ENCODE measurements at places on chromosomes 1 and 21.

DNA sequence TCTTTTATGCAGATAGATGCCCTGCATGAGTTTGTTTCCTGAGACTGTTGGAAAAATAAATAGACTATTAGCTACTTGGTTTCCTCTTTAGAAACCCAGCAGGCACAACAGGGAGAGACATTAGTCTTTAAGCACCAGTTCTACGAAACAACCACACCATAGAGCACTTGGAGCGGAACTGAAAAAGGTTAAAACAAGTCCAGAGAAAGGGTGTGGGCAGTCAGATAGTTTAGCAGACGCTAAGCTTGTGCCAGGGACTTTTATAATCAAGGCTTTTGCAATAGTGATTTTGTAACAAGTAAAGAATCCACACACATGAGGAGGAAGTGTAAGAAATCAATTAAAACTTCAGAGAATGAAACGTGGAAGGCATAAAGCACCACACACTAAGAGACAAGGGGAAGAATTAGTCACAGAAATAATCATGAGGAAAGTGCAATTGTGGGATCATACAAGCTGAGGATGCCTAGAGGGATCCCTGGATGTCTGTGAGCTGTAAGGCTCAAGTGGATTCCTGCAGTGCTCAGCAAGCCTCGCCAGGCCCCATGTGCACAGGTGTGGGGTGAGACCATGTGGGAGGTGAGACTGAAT is 37.8 kb upstream of the TLR5 start:
- DNase-seq, result no peak

- DNase-seq, result no peak
These were observed 3.8 kb downstream of the NMNAT2 start for GRCh38 chr1:183414365-183414764.

- DNase-seq, result no peak
These were observed 36.6 kb downstream of the ACP6 start for GRCh38 chr1:147633759-147634158.

DNA sequence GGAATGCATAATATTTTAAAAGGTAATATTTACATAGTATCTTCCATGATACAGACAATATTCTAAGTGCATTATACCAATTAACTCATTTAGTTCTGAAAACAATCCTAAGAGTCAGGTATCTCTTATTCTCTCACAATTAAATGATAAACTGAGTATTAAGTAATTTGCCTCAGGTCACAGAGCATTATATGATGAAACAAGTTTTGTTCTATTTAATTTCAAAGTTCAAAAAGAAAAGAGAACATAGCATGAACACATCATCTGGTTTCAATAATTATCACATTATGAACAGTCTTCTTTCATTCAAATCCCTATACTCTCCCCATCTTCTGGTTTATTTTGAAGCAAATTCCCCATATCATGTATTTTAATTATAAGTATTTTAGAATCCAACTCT is 927.5 kb downstream of the ADGRL2 start:
- no peak for DNase-seq

- DNase-seq, result no peak
These were observed 742.6 kb upstream of the CXADR start for GRCh38 chr21:16770266-16770665.

- no peak for DNase-seq
These were observed 497.2 kb upstream of the PKN2 start for GRCh38 chr1:88186911-88187310.

- no peak for DNase-seq
These were observed 53.3 kb downstream of the SPATA6 start for GRCh38 chr1:48418742-48419141.

- no peak for DNase-seq
These were observed 115.7 kb downstream of the CENPF start for GRCh38 chr1:214718724-214719123.

GRCh38 chr1:171611306-171611705 is 10.7 kb upstream of the MYOCOS start:
- DNase-seq, result no peak

GRCh38 chr1:79082233-79082632 is 75.7 kb upstream of the ADGRL4 start:
- DNase-seq, result no peak

- no peak for DNase-seq
These were observed 498.5 kb downstream of the NUF2 start for GRCh38 chr1:163820226-163820625.

- no peak for DNase-seq
These were observed 684 bp downstream of the IFI16 start for GRCh38 chr1:159010391-159010790.

DNA sequence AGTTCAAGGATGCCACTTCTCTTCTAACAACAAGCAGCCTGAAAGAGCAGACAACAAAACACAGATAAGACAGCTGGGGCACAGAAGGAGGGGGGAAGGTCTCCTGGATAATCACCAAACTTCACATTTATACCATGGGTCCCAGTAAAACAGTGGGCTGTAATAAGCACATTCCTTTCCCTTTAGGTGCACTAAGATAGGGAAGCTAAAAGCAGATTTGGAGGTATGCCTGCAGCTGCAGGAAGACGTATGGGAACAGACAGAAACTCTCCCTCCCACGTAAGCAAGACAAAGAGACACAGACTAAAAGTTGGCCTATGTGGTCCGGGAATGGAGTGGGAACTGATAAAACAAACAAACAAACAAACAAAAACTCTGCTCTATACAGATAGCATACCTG is 612.1 kb downstream of the MRPL39 start:
- DNase-seq, result no peak

DNA sequence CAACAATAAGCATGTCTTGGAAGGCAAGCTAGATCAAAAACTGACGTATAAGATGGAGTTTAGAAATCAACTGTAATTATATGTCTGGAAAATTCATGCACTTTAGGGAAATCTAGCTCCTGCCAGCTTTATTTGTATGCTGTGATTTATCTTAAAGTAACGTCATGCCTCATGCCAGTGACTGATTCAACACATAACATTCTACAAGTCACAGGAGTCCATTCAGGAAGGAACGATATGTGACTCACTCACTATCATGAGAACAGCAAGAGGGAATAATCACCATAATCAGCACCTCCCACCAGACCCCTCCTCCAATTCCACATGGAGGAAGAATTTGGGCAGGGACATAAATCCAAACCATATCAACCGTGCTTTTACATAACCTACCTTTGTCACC is 682.4 kb upstream of the ADAMTS5 start:
- no peak for DNase-seq

DNA sequence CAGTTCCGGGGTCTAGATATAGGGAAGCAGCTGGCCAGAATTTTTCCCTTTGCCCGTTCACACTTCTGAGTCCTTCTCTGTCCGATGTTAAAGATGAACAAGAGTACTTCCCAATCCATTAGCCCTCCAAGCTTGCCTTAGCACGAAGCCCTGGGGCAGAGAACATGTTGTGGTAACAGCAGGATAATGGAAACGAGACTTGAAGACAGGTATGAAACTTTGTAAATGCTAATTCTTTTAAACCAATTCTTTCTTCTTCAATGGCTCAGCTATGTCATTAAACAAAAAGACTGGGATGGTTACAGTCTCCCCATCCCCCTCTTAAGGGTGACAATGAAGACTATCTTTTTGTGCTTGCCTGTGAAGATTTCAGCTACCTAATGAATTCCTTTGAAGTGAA is 218.5 kb downstream of the PLA2G4A start:
- DNase-seq, result no peak

- DNase-seq, result no peak
These were observed 117.7 kb upstream of the SLC44A3 start for GRCh38 chr1:94702442-94702815.

DNA sequence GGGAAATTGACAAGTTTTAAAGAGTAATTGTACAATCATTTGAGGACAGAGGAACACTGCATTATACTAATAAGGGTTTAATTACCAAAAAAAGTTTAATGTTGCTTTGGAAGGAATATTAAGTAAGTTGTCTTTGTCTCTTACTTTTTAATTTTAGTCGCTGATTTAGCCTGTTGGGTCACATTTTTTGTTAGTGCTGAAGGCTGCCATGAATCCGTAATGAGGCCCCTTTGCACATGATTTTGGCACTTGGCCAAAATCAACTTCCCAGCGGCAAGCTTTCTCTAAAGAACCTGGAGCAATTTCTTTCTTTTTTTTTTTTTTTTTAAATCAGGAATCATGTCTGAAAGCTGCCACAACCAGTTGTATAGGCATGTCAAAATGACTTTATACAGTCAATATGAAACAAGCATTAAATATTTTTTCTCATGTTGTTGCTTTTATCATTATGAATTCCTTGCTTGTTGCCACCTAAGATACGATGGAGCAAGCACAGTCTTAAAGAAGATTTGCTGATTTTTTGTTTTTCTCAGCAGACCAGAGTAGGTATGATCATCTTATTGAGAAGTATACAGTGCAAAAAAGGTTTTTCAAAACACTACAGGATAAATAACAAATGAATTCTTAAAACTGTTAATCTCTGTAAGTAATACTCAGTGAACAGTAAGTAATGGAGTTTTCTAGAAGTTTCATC is 690.4 kb downstream of the USP25 start:
- no peak for DNase-seq

DNA sequence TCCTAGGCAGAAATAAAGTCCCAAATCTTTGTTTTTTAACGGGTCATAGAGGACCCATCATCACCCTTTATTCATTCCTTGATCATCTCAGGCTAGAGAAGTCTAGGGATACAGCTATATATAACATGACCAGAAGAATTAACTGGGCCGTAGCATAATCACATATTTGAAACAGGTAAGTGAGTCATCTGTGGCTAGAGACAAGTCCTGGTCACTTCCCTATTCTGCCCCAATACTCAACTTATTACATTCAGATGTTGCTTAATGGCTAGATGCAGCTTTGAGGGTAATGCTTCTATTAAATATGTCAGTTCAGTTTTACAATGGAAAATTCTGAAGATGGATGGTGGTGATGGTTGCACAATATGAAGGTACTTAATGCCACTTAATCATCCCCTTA is 47.0 kb downstream of the EXO1 start:
- no peak for DNase-seq

GRCh38 chr1:47483651-47484050 is 45.8 kb downstream of the FOXD2 start:
- no peak for DNase-seq

DNA sequence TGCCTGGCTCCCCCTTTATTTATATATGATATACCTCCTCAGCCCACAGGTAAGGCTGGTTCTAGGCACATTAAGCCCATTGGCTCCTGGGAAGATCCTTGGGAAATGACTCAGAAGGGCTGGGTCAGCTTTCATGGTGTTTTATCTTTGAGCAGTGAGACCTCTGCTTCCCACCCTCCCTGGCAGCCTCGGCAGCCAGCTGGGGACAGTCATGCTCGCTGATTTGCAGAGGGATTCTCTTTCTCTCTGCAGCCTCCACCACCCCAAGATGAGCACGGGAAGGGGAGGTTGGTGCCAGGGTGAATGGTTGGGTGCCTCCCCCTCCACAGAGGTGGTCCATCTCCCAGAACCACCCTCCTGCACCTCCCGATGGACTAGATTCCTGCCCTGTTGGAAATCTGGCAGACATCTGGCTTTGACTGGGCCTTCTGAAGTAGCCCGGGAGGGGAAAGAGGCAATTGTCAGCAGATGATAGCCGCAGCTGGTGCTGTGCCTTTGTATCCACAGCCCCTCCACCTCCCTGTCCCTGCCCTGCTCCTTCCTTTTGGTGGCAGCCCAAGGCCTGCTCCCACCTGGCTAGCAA is 24.6 kb downstream of the IER5 start:
- no peak for DNase-seq

GRCh38 chr1:161299347-161299746 is 10.4 kb downstream of the MPZ start:
- no peak for DNase-seq
